ENCODE measurements at places on chromosomes 7 and 10.

DNA sequence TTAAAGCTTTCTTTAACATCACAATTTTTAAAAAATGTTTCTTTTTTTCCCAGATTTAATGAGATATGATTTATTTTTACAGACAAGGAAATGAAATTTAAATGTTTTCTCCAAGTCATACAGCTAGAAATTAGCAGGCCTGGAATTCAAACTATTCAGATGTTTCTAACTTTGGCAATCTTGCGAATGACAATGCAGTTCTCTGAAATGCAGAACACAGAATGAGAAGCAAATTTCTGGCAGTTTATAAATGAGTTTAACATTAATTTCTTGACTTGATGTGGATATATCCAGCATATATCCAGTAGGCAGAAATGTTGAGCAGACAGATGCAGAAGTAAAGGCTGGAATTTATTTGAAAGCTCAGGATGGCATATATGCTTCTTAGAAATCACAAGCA is 227.5 kb downstream of the THSD7A start:
- DNase-seq, result no peak

DNA sequence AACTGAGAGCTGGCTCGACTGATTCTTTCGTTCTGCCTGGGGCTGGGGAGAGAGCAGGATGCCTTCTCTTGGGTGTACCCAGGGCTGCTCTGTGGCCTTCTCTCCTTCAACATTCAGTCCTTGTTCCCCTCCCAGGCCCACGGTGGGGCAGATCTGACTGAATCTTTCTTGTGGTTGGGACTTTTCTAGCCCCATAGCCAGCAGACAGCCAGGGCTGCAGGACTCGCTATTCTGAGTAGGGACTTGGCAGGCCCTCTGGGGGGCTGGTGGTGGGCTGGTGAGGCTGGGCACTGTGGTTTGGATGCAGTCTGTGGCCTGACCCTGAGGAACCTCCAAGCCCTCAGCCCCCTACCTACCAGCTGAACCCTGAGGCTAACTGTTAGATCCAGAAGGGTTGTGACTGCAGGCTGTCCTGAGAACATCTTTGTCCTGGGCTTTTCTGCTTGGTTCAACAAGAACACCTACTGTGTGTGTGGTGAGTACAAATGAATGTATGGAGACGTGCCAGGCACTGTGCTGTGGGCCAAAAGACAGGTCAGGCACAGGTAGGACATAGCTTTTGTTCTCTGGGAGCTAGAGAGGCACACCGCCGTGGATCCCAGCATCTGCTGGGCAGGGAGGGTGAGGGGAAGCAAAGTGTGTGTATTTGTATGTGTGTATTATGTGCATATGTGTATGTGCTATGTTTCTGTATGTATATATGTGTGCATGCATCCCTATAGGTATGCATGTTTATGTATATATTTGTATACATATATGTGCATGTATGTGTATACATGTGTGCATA is 2.1 kb upstream of the PALD1 start:
- DNase-seq, result no peak

GRCh38 chr10:3807928-3808496 is 23.0 kb upstream of the KLF6 start:
- DNase-seq, result no peak

DNA sequence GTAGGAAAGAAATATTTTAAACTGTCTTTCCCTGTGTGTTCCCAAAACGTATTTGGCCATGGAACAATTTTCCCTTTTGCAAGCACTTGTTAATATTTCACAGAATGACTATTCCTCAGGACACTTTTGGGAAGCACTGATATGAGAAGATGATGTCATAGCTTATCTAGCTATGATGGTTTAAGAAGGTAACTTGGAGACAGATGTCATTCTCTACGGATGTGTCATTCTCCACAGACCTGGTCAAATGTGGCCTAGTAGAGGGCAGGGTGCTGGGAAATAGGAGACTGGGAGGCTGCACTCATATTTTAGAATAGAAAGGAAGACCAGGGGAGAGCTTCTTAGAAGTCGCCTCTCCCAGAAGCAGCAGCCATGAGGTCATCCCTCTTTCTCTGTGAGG is 220.7 kb upstream of the GLI3 start:
- no peak for DNase-seq

DNA sequence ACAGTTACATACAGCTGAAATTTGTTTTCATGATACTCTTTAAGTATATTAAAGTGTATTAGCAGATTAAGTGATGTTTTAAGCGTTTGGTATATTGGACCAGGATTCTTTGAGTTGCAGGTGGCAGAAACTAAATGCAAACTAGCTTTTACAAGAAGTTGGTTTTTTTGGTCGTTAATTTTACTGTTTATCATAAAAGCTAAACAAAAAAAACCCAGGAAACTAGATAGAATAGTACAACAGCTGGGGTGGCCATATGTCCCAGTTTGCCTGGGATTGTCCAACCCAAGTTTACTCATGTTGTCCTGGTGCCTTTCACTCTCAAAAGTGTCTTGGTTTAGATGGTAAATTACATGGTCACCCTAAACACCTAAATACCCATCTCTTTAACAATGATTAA is 108.7 kb downstream of the PHTF2 start:
- no peak for DNase-seq

- DNase-seq, result no peak
Measured at GRCh38 chr10:42930516-42931192, 146.2 kb upstream of the RET start.

DNA sequence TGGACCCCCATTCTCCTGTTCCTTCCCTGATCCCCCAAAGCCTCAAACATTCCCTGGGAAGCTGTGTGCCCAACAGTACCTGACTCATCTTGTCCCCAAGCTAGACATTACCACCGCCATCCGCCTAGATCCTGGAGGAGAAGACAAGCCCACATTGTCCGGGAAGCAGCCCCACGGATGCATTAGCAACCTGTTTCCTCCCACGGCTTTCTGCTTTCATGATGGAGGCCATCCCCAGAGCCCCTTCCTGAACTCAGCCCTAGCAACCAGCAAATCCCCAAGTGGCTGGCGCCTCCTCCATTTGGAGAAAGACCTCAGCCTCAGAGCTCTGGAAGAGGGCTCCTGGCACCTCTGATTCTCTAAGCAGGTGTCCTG is 2.3 kb upstream of the SLC29A3 start:
- no peak for DNase-seq

GRCh38 chr7:1096156-1097119 is 8.5 kb downstream of the GPER1 start:
- DNase-seq, result no peak

Measured in AG04449 (cell line).